ENCODE measurements at places on chromosomes 11 and 22. TPM values are rescaled to one million over a fixed set of nuclear protein-coding genes. Genes with fewer than 3 reads are reported as not detected.

Gene ZP1
- total RNA-seq: not detected

- no peaks in the 10 kb centered on the region for H3K36me3 ChIP-seq
- no peaks in the 10 kb centered on the region for H3K4me1 ChIP-seq
- no peak overlapping the region for H3K27ac ChIP-seq
- no peak for DNase-seq
- no peak overlapping the region for H3K4me3 ChIP-seq
- H3K27me3 ChIP-seq: peaks cover 20% of the 10 kb centered on the region
These were observed 181.5 kb upstream of the E2F8 start for GRCh38 chr11:19422276-19422675.

GRCh38 chr11:12505183-12505582 lies 127.8 kb downstream of the PARVA start:
- no peak for DNase-seq
- no peaks in the 10 kb centered on the region for H3K36me3 ChIP-seq
- H3K4me1 ChIP-seq: no peaks in the 10 kb centered on the region
- no peak overlapping the region for H3K4me3 ChIP-seq
- H3K27me3 ChIP-seq: no peaks in the 10 kb centered on the region

DNA sequence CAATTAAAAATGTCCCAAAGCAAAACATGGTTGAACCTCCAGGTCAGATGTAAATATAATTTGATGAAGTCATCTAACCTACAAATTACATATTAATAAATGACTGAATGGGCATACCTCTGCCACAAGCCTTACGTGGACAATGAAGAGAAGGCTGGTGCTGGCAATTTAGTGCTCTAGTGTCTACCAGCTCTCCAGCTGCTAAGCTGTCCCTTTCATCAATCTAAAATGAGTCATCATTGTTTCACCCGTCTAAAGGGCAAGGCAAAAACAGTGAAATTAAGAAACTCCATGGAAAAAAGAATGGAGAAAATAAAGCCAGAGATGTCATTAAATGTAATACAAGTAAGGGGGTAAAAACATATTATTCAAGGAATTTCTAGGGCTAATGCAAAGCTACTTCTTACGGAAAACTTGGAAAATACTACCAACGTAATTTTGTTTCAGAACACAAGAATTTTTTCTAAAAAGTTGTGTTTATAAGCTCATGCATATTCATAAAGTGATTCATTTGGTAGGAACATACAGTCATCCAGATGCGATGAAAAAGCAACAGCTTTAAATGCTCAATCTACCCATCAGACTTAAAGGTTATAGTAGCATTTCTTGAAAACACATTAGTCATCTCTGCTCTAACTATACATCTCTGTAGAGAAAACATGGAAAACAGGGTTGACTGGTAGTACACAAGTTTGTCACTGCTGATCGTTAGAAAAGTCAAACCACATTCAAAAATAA lies 71.5 kb downstream of the SIK3 start:
- no peaks in the 10 kb centered on the region for H3K27me3 ChIP-seq
- H3K4me1 ChIP-seq: peaks cover 66% of the 10 kb centered on the region

Gene TRIM49
- not detected for total RNA-seq

Gene GAL3ST1
- not detected for total RNA-seq

GRCh38 chr11:75858613-75859012 lies 43.6 kb downstream of the UVRAG start:
- no peak overlapping the region for H3K27ac ChIP-seq
- H3K4me1 ChIP-seq: peaks cover 6% of the 10 kb centered on the region
- H3K4me3 ChIP-seq: no peak overlapping the region
- no peaks in the 10 kb centered on the region for H3K27me3 ChIP-seq
- peaks cover 15% of the 10 kb centered on the region for H3K36me3 ChIP-seq

Gene ALX4
- not detected for total RNA-seq

Gene CDHR5
- total RNA-seq: not detected

GRCh38 chr11:27234961-27235360 lies 128.1 kb downstream of the CCDC34 start:
- DNase-seq: no peak
- no peak overlapping the region for H3K4me3 ChIP-seq
- peaks cover 4% of the 10 kb centered on the region for H3K27me3 ChIP-seq
- H3K27ac ChIP-seq: no peak overlapping the region
- H3K36me3 ChIP-seq: no peaks in the 10 kb centered on the region
- H3K4me1 ChIP-seq: no peaks in the 10 kb centered on the region

DNA sequence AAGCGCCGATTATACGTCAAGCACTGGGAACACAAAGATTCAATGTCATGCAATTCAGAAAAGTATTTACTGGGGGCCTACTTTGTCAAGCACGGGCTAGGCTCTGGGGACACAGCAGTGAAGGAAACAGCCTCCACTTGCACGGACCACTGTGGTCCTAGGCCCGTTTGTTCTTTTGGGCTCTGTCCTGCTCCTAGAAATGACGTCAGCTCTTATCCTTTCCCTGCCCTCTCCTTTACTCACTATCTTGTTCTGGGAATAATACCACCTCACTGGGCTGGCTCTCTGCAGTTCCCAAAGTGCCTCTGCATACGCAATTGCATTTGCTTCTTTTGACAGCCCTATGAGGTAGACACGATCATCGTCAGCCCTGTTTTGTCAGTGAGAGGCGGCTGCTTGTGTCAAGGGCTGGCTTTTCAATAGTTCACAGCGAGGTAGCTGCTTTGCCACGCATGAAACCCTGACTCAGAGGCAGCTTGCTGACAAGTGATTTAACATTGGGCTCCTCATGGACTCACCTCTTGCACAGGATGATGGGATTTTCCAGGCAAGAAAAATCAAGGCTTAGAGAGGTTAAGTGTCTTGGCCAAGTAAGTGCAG lies 22.9 kb upstream of the IGSF22 start:
- H3K4me1 ChIP-seq: no peaks in the 10 kb centered on the region
- H3K36me3 ChIP-seq: no peaks in the 10 kb centered on the region
- no peak for DNase-seq
- H3K27ac ChIP-seq: no peak overlapping the region
- H3K27me3 ChIP-seq: peaks cover 3% of the 10 kb centered on the region
- H3K4me3 ChIP-seq: no peak overlapping the region

DNA sequence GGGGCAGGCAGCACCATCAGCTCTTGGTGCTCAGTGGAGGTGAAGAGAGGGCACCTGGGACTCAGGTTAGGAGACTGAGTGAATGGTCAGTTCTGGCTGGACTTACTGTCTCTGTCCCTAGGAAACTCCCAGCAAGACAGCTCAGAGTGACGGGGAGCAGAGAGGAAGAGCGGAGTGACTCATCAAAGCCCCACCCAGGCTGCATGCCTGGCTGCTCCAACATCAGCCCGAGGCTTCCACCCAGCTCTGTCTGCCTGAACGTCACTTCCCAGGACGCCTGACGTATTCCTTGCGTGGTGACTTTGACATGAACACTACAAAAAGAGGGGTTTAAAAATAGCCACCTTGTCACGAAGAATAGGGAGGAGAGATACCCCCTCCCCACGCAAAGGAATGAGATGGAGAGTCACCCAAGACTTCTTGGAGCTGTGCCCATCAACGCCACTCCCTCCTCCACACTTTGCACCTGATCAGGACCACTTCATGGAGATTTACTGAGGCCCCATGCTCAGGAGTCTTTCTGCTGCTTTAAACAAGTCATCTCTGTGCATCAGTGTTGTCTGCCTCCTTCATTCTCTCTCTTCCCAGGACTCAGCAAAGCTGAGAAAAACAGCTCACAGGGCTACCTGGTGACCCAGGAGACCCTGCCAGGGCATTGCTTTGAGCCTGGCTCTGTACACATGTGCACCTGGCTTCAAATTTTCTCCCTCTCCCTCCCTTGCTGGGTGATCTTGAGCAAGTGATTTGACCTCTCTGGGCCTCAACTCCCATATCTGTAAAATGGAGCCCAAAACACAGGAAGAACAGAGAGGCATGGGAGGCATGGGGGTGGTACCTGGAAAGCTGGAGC lies 83.1 kb downstream of the MN1 start:
- H3K36me3 ChIP-seq: no peaks in the 10 kb centered on the region
- H3K4me1 ChIP-seq: no peaks in the 10 kb centered on the region
- no peak for DNase-seq
- H3K27ac ChIP-seq: no peak overlapping the region

DNA sequence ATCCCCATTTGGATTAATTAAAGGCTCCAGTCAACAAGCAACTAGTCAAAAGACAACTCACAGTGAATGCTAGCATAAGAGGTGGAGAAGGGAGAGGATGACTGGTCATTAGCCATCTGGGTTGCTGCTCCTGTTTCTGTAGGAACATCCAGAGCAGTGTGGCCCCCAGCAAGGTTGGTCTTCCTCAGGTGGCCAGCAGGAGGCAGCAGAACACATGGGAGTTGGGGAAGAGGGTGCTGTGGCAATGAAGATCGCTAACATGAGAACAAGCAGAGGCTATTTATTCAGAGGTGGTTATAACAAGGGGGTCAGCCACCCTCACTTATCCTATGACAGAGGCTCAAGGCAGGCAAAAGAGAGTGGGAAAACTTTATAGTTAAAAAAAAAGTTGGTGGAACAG lies 21.3 kb downstream of the IZUMO1R start:
- H3K4me3 ChIP-seq: no peak overlapping the region
- H3K27me3 ChIP-seq: peaks cover 5% of the 10 kb centered on the region
- H3K27ac ChIP-seq: no peak overlapping the region
- no peaks in the 10 kb centered on the region for H3K4me1 ChIP-seq
- H3K36me3 ChIP-seq: no peaks in the 10 kb centered on the region

DNA sequence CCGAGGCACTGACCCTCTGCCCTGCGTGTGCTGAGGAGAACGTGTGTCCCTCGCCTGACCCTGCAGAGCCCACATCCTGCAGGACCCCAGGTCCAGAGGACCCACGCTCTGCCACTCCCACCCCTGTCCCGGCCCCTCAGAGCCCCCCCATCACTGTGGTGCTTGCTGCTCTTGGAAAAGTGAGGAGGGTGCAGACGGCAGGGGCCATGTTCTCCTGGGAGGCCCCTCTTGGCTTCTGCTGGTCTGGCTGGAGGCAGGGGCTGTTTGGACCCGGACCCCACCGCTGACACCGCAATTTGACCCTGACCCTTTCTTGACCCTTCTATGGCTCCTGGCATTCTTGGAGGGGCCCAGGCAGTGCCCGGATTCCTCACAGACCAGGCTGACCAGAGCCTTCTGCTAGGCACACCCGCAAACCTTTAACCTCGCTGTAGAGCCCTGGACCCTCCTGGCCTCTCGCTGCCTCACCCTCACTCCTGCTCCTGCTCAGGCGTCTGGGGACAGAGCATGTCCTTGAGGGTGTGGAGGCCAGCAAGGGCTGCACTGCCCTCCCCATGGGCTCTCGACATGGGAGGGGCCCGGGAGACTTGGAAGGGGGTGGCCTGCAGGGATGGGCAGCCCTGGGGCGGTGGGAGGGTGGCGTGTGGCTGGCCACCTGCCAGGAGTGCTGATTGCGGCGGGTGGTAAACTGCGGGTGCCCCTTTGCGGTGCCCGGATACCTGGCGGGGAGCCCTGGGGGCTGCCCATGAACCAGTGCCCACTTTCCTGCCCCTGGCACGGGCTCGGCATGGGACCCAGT lies 37.0 kb upstream of the MUC5AC start:
- no peak overlapping the region for H3K4me3 ChIP-seq
- H3K4me1 ChIP-seq: no peaks in the 10 kb centered on the region
- no peak overlapping the region for H3K27ac ChIP-seq
